NCI-H2081 treated with DMSO at 0.1 percent for 48 hours (cell line): ENCODE measurements at places on chromosomes 16 and 17.

GRCh38 chr16:29028457-29029167 lies 43.8 kb downstream of the LAT start:
- DNase-seq: no peak

- DNase-seq: no peak
Measured at GRCh38 chr17:48611213-48611612, 396 bp upstream of the HOXB7 start.

- DNase-seq: no peak
Measured at GRCh38 chr17:8741771-8742170, 2.9 kb downstream of the CCDC42 start.

- DNase-seq: no peak
Measured at GRCh38 chr17:42660692-42661345, 1.7 kb downstream of the TUBG2 start.

- DNase-seq: no peak
Measured at GRCh38 chr17:9401434-9401833, 174.2 kb downstream of the STX8 start.

DNA sequence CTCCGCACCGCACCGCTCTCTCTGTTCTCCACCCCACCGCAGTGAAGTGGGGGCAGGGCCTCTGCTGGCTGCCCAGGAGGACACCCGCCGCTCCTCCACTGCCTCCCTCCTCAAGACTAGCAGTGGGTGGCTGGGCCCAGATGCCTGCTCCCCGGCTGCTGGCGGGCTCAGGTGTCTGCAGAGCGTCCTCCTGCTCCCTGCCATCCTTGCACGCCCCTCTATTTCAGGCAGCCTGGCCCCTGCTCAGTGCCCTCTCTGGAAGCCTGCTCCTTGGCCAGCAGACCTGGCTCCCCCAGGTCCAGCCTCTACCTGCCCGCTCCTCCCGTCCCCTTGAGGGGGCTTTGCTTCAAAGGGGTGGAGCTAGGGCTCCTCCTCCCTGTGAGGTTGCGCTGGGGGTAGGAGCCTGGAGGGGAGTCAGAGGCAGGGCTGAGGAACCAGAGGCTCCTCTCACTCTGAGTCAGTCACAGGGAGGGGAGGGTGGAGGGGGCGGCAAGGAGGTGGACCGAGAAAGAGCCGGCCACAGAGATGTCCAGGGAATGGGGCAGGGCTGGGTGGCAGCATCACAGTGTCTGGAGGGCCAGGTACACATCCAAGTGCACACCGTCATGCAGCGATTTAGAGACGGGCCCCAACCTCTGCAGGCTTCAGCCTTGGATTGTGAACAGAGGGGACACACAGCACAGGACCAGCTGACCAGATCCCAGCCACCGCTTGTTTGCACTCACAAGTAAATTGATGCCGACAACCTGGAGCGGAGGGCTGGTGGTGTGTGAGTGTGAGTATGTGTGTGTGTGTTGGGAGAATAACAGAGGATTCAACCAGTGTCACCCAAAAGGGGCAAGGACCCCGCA lies 9.8 kb upstream of the TMEM92 start:
- no peak for DNase-seq

DNA sequence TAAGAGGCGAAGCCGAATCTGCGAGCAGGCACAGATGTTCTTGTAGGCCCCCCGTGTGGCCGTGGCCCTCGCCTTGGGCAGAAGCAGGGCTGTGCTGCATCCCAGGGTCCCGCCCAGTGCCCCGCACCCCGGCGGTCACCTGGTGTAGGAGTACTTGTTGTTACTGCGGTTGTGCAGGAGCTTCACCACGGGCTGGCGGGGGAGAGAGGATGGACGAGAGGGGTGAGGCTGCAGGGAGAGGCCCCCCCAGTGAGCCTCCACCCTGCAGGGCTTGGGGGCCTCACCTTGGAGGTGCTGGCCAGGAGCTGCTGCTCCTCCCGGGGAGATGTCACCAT lies 11.4 kb downstream of the ASPHD1 start:
- no peak for DNase-seq

GRCh38 chr16:15542261-15542660 lies 100.7 kb downstream of the MARF1 start:
- DNase-seq: no peak

DNA sequence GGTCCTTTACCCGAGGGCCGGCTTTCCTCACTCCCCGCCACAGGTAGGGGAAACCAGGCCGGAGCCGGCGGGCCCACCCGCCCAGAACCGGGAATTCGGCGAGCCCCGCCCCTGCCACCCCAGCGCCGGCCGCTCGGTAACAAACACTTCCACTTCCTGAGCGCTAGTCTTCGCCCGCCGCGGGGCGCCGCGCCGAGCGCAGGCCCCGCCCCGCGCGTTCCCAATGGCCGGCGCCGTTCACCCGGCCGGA lies 224 bp upstream of the NHERF1 start:
- no peak for DNase-seq

DNA sequence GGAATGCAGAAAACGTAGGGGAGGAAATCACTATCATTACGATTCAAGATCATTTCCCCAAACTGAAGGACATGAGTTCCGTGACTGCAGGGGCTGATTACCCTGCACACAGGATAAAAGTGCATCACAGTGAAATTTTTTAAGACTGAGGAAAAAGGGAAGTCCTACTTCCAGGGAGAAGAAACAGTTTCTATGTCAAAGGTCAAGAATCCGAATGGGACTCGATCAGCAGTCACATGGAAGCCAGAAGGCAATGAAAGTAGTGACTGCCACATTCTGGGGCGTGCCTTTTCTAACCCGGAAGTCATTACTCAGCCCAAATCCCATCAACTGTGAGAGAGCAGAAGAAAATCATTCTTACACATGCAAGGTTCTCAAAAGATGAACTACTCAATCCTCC lies 12.1 kb downstream of the ZZEF1 start:
- no peak for DNase-seq

GRCh38 chr16:81973737-81974136 lies 37.5 kb downstream of the SDR42E1 start:
- no peak for DNase-seq

DNA sequence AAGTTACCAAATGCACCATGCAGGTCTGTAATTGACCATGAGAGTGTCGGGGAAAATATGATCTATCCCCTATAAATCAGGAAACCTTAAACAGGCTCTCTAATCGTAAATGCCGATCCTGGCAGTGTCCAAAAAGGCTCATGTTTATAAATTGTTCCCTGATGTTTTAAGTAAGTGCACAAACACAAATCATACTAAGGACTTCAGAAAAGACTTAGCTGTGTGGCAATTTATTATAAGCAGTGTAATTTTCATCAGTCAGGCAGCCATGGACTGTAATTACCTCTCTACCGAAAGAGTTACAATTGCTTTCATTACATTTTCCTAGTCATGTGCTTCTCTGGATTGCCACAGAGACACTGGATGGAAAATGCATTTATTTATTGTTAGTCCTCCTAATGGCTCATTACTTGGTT lies 73.4 kb upstream of the COX10 start:
- DNase-seq: no peak

GRCh38 chr17:36135465-36135864 lies 31.8 kb downstream of the CCL4 start:
- DNase-seq: no peak

DNA sequence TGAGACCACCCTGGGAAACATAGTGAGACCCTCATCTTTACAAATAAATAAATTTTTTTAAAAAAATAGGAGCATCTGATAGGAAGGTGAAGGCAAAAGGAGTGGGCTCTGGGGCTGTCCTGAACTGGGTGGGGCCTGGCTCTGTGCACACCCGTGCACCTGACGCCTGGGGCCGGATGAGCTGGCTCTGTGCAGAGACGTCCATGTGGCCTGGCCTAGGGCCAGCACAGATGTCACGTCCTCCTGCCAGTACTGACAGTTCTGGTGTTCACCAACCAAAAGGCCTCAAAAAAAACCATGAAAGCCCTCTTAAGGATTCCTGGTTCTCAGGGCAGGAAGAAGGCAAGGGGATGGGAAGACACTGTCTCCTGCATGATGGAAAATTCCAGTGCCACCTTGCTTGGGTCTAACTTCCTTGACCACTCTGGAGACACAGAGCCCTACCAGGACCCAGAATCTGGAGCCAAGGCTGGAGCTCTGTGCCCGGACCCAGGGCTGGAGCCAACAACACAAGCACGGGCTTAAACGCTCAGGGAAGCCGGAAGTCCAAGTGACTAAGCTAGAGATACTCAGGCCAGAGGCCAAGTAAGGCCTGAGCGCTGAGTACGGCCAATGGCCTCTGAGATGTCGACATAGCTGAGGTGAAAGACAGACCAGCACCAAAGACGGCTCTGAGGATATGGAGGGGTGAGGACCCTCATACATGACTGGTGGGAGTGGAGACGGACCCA lies 32.9 kb downstream of the COPRS start:
- DNase-seq: no peak

GRCh38 chr16:19363740-19364139 lies 53.9 kb upstream of the TMC5 start:
- DNase-seq: no peak

DNA sequence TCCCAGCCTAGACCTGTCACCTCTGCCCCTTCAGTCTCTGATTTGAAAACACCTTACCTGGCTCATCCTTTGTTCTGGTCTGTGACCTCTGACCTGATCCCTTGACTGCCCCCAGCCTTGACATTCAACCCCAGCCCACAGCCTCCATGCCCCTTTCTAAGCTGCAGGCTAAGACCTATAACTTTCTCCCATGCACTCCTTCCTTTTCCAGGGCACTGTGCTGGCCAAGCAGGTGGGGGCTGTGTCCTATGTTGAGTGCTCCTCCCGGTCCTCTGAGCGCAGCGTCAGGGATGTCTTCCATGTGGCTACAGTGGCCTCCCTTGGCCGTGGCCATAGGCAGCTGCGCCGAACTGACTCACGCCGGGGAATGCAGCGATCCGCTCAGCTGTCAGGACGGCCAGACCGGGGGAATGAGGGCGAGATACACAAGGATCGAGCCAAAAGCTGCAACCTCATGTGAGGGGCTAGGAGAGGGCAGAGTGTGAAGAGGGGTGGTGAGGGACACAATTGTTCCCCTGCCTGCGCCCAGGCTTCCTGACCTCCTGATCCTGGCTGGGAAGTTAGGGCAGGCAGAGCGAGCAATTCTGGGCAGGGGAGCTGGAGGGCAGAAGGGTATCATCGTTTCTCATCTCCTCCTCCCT lies 3.3 kb downstream of the RND2 start:
- no peak for DNase-seq
